ENCODE measurements at places on chromosomes 13 and 19.

DNA sequence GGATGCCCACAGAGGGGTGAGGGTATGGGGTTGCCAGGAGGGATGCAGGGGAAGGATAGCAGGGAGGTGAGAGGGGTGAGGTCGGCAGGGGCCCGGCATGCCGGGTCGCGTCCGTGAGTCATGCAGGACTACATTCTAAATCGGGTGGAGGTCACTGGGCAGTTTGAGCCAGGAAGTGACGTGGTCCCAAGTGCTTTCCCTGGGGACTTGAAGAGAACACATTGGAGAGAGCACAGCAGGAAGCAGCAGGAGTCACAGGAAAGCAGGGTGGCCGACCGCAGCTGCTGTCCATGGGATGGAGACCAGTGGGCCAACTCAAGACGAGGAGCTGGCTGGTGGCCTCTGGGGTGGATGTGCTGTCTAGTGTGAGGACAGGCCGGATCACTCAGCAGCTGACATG is 92.0 kb upstream of the WASF3 start:
- DNase-seq: no peak

DNA sequence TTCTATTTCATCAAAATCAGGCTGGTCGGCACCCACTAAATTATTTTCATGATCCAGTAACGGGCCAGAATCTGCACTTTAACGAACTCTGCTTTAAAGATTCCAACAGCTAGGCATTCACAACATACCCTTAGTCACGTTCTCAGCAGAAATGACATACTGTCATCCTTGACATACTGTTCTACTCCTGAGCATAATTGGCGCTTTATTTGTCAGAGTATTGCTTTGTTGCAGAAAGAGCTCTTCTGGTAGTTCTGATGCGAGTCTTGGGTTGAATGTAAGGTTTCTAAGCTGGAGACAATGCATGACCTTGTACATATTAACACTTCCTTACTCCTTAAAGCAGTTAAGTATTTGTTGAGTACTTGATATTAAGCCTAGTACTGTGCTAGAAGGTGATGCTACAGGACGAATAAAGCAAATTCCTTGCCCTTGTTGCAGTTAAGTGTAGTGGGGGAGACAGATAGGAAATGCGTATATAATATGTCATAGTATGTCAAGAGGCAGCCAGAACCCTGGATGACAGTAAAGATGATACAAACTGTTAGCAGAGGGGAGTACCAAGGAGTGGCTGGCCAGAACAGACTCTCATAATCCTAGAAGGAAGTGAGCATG is 32.2 kb downstream of the FRY start:
- DNase-seq: no peak

DNA sequence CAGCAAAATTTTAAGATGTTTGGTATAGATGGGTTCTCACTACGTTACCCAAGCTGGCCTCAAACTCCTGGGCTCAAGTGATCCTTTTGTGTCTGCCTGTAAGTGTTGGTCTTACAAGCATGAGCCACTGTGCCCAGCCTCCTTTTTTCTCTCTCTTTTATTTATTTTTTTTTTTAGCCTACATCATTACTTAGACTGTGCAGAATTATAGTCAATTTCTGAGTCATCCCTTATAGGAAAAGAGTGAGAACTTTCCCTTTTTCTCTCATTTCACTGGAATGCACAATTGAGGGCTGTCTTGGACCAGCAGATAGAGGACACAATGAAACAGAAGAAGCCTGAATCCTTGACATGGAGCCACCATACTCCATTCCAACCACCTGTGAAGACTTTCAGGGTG is 13.3 kb downstream of the TSKS start:
- DNase-seq: no peak

DNA sequence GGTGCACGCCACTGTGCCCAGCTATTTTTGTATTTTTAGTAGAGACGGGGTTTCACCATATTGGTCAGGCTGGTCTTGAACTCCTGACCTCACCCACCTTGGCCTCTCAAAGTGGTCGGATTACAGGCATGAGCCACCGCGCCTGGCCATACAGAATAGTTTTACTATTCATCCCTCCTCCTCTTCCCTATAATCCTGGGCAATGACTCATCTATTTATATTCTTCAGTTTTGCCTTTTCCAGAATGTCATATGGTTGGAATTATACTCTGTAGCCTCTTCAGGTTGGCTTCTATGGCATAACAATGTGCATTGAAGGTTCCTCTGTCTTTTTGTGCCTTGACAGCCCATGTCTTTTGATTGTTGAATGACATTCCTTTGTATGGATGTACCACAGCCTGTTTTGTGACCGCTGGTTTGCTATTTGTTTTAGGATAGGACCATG is 22.2 kb upstream of the LRP3 start:
- DNase-seq: no peak

DNA sequence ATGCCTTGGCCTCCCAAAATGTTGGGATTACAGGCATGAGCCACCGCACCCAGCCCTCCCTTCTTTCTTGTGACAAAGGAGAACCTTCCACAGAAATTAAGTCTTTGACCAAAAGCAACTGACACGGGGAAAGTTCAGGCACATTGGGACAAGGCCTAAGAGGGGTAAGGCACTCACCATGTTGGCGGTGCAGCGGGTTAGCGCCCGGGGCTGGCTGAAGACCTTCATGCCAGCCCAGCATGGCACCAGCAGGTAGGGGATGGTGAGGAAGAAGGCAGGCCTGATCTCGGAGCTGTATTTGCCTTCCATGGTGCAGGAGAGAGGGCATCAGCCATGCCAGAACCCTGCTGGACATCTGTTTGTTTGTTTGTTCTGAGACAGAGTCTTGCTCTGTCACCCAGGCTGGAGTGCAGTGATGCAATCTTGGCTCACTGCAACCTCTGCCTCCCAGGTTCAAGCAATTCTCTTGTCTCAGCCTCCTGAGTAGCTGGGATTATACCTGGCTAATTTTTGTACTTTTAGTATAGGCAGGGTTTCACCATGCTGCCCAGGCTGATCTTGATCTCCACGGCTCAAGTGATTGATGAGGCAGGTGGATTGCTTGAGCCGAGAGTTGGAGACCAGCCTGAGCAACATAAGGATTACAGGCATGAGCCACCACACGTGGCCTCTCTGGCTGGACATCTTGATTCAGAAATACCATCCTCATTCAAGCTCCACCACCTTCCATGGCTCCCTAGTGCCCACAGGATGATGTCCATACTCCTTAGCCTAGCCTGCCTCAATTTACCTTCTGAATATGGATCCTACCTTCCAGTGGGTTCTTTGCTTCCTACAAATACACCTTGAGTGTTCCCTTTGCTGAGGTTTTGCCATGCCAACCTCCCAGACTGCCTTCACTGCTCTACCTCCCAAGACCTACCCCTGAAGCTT is 4.4 kb downstream of the TM6SF2 start:
- DNase-seq: no peak

- no peak for DNase-seq
Observed at GRCh38 chr13:99354371-99354951, 47.3 kb upstream of the GPR183 start.

- no peak for DNase-seq
Observed at GRCh38 chr13:113170511-113170910, 12.1 kb downstream of the PROZ start.

- peak; percentile 46 for DNase-seq
Observed at GRCh38 chr13:27022571-27023311, 148.9 kb downstream of the USP12 start.

GRCh38 chr13:81762449-81762848 is 1421.5 kb upstream of the SPRY2 start:
- no peak for DNase-seq

DNA sequence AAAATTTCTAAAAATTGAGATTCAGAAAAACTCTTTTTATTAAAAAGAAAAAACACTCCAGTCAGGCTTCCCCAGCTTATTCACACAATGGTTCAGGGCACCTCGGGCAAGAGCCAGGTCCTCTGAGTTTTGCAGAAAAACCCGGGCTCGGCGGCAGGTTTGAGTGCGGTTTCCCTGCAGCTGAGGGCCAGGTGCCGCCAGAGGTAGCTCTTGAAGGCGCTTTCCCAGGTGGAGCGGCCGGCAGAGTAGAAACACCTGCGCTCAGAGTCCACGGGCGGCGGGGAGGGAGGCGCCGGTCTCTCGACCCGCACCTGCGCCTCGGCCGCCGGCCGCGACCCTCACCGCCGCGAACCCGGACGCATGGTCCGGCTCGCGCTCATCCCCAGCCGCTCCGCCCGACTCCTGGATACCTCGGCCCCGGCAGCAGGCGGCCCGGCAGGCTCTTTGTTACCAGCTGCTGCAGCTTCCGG is 444 bp downstream of the PROSER1 start:
- DNase-seq: no peak

DNA sequence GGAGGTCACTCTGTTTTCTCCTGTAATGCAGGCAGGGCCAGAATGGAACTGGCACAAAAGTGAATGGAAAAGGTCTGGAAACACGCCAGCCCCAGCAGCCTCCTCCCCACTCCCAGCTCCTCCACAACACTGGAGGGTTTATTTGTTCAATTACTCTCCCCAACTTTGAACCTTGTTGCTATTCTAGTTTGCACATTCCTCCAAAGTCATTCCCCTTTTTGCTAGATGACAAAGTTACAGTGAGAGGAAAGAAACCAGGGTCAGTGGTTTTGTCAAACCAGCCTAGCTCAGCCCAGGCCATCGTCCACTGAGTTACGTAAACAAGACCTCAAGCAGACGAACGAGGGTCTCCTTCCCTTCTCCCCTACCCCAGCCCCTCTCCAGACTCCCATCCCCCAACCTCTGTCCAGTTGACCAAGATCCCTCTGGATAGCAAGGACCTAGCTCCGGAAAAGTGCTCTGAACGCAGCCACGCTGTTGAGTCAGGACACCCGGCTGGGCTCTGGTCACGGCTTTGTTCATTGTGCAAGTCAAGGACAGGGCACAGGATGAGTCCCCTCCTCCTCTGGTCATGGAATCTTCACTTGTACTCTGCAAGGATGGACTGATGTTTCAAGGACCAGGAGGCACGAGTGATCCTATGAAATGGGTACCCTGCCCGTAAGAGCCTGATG is 180.0 kb downstream of the USP12 start:
- DNase-seq: no peak

GRCh38 chr13:47110141-47110540 is 213.3 kb upstream of the HTR2A start:
- no peak for DNase-seq

GRCh38 chr13:94674609-94675348 is 37.6 kb downstream of the SOX21 start:
- DNase-seq: peak; percentile 46

- no peak for DNase-seq
Observed at GRCh38 chr19:4199699-4200293, 17.3 kb downstream of the ANKRD24 start.

GRCh38 chr19:12117201-12117970 is 22.8 kb downstream of the ZNF20 start:
- no peak for DNase-seq

GRCh38 chr19:6002591-6002990 is 24.7 kb upstream of the RANBP3 start:
- DNase-seq: no peak

Data from head of caudate nucleus (tissue), 42 donors.